ENCODE measurements at places on chromosomes 12 and 14.

- DNase-seq: no peak
These were observed 212.2 kb upstream of the DIO3 start for GRCh38 chr14:101349108-101349507.

- peak; percentile 49 for DNase-seq
These were observed at the start of gene PGF for GRCh38 chr14:74955229-74956026. TSS of gene PGF (minus strand) at chr14:74955597. CDS start at chr14:74955242, 355 bp downstream.

DNA sequence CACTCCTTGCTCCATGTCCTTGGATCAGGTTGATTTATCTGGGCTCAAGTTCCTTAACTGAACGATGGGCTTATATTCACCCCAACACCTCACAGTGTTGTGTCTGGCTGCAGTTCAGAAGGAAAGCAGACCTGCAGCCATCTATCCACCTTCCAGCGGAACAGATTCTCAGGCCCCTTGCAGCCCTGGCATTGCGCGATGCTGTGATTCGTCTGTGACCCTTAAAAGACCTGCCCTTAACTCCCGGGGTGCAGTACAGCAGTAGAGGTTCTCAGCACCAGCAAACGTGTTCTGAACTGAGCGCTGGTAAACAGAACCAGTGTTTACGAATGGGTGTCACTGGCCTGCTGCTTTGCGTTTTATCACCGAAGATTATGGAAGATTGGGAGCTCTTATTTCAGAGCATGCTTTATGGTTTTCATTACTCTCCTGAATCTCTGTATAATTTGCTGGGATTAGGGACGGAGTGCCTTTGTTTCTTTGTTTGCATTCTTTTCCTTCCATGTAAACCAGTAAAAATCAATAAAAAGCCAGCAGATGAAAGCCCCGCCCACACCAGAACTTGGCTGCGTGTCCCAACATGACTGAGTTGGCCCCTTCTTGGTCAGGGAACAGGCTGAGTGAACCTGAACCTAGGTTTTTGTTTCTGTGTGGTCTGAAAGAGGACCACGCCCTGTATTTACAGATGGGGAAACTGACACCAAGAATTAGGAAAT lies 286.7 kb upstream of the CRY1 start:
- no peak for DNase-seq

DNA sequence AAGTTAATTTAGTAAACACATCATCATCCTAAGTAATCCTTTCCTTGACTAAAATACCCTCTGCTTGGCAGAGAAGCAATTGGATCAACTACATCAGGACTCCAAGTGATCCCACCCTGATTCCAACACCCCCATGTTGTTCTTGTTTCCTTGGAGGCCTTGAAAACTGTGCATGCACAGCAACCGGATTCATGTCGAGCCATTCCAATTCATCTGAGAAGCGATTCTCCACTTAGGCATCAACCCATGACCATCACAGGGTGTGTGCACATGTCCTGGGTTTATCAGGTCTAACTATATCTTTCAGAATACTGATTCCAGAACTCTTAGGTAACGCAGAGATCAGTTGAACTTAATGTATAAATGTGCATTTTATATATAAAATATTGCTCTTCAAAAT lies 163.0 kb downstream of the NAV3 start:
- no peak for DNase-seq

All from RPMI7951 (cell line).